ENCODE measurements at places on chromosomes 6 and 20.
A peak's percentile ranks its signal among the peaks of the same experiment; 100 is the strongest.

- DNase-seq = no peak
Measured at GRCh38 chr20:62710886-62711702, 2.5 kb downstream of the NTSR1 start.

GRCh38 chr20:4699957-4700356 is 21.8 kb upstream of the PRND start:
- no peak for DNase-seq

- no peak for DNase-seq
Measured at GRCh38 chr20:10110151-10110550, 75.4 kb downstream of the ANKEF1 start.

- no peak for DNase-seq
Measured at GRCh38 chr6:157200611-157201010, 122.7 kb downstream of the TMEM242 start.

- DNase-seq = no peak
Measured at GRCh38 chr20:22282696-22283095, 301.7 kb downstream of the FOXA2 start.

- DNase-seq = no peak
Measured at GRCh38 chr6:1802491-1803395, 193.0 kb downstream of the FOXC1 start.

- DNase-seq = peak; percentile 66
Measured at GRCh38 chr6:46926481-46926880, 4.7 kb upstream of the ADGRF5 start.
